ENCODE measurements at places on chromosomes 2 and 18.
A peak's percentile ranks its signal among the peaks of the same experiment; 100 is the strongest.

GRCh38 chr2:212854771-212855170, 296.6 kb downstream of the IKZF2 start:
- DNase-seq, result no peak

GRCh38 chr18:61569176-61569892, 236.1 kb downstream of the CDH20 start:
- no peak for DNase-seq

DNA sequence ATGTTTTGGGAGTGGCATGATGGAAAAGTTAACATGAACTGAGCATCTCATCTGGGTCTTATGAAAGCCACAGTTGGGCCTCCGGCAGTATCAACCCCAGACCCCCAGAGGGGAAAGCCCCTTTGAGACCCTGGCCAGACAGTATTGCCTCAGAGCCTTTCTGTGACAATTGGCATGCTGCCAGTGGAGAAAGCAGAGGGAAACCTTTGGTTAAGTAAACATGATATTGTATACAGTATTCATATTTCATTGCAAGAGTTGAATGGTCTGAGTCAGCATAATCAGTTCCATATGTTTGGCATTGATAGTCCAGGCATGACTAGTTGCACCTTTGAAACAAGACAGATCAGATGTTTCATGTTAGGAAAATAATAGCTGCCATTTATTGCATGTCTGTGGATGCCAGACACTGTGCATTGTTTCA, 20.0 kb downstream of the MERTK start:
- no peak for DNase-seq

DNA sequence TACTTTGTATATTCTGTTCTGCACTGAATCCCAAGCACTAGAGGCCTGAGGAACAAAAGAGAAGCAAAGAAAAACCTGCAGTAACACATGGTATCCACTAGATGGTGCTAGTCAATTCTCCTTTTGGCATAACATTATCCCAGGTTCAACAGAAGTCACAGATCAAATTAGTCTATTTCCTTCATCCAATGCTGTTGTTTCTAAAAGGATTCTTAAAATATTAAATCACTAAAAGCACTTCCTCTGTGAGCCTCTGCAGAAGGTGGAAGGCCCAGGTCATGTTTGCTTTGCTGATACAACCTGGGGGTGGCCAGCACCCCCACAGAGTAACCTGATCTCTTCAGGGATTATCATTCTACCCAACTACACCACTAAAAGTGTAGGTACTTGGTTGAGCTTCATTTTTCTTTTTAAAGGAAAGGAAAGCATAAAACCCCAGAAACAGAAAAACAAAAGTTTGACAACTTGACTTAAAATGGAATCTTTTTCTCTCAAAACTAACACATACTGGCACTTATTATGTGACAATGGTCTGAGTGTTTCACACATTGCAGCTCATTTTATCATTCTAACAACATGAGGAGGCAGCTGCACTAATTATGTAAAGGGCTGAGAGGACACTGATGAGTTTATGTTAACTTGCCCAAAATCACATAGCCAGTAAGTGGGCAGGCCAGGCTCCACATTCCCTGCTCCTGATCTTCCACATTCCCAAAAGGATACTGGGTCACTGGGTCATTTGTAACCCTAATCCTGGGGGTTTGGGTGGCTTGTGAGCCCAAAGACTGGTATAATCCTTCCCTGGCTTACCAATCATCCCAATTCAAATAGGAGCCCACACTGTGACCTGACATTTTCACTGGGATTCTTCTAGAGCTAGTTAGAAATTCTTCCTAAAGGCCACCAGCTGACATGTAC, 66.8 kb upstream of the DNER start:
- DNase-seq, result no peak

GRCh38 chr2:118003396-118003824, 10.5 kb downstream of the CCDC93 start:
- DNase-seq, result peak; percentile 35

GRCh38 chr18:43757273-43757672, 480.0 kb upstream of the SYT4 start:
- no peak for DNase-seq

GRCh38 chr2:56288838-56289580, 105.2 kb downstream of the CCDC85A start:
- DNase-seq, result peak; percentile 34

DNA sequence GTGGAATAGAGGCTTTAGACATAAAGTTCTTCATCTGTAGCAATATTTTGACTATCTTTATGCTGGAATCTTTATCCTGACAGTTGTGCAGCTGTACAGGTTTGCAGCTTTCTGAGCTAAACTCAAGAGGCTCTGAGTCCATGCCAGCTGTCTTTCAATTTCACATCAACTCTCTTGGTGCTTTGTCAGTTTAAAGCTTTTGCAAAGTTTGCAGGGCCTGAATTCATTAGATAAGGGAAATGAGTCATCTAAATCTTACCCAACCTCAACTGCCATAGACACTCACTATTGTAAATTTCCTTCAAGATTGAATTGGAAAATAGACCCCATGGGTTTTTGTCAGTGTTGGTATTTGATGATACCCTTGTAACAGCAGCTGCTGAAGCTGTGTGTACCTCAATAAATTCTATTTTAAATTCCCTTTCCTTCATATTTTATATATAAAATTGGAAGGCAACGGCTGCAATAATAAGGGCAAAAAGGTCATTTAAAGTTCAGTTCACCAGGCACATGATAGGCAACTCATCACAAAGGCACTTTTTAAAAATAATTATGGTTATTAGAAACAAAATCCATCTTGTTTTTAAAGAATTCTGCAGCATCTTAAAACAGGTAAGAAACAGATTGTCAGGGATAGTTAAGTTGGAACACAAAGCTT, 169.9 kb upstream of the SLC39A10 start:
- DNase-seq, result no peak

GRCh38 chr2:199680482-199680881, 170.5 kb downstream of the FTCDNL1 start:
- DNase-seq, result no peak

- DNase-seq, result no peak
Observed at GRCh38 chr2:98948956-98949739, 13.1 kb upstream of the CRACDL start.

DNA sequence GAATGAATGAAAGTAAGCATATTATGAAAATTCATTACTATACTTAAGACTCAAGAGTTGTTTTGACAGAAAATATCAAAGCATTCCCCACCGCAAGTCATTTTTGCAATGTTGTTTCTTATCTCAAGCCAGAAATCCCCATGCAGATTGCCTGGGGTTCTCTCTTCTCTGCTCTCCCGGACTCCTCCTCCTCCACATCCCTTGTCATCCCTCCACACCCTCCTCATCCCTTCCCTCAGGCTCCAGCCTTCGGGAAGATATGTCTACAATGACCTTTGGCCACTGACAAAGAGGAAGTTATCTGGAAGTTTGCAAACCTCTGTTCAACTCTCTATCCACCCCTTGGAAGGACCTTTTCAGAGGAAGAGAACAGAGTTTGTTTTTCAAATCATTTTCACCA, 11.9 kb downstream of the TFCP2L1 start:
- no peak for DNase-seq

GRCh38 chr18:36831139-36831538, 2.2 kb downstream of the KIAA1328 start:
- no peak for DNase-seq

GRCh38 chr18:52750995-52751394, 411.0 kb downstream of the DCC start:
- DNase-seq, result no peak

- no peak for DNase-seq
Observed at GRCh38 chr2:33230842-33231241, 245.6 kb upstream of the RASGRP3 start.

- DNase-seq, result no peak
Observed at GRCh38 chr18:8741117-8741516, 35.8 kb downstream of the MTCL1 start.

DNA sequence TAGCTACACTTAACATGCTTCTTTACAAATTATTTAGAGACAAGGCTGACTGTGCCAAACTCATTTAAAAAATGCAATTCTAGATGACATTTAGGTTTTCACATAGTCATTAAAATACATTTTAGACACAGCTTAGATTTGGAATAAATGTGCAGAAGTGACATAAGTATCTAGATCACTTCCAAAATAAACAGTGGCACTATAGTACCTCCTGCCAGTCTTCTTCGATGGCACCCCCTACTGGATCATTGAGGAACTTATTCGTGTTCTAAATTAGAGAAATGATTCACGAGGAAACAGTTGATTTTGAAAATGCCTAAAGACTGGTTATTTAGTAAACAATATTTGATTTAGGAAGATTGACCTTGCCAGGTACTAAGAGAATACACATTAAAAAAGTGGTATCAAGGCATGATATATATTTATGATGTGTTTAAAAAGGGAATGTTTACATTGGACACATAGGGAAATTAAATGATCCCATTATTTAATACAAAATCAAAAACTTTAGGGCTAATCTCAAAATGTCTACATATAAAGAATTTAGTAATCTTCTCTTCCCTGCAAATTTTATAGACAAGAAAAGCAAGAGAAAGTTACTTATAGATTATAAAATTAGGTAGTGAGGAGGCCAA, 323.9 kb downstream of the XIRP2 start:
- DNase-seq, result no peak

GRCh38 chr2:165112133-165112573, 91.7 kb downstream of the SCN3A start:
- DNase-seq, result no peak

- DNase-seq, result no peak
Observed at GRCh38 chr18:45122506-45122905, 441.8 kb downstream of the SETBP1 start.

DNA sequence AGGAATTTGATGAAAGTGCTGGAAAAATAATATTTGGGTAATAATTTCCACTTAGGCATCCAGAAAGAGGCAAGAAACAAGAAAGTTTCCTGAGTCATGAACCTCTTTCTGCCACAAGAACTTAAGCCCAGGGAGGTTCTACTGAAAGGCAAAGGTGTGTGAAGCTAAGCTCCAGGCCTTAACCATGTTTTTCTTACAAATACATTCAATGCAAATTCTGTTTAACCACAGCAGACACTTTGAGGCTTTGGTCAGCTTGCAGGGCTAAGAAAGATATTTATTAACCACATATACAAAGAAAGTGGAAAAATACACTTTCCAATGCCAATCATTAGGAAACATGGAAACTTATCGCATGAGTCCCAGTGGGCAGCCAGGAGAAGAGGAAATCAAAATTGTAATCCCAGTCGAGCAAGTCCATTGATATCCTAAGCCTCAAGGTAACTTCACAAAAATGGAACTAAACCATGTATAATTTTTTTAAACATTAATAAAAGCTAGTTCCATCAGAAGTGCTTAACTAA, 68.3 kb downstream of the PIEZO2 start:
- no peak for DNase-seq

- DNase-seq, result no peak
Observed at GRCh38 chr2:186717320-186718007, 23.6 kb downstream of the FAM171B start.

- no peak for DNase-seq
Observed at GRCh38 chr2:2758793-2759367, 427.8 kb upstream of the MYT1L start.

- no peak for DNase-seq
Observed at GRCh38 chr2:32951672-32952071, 4.9 kb downstream of the LTBP1 start.

- no peak for DNase-seq
Observed at GRCh38 chr2:113167962-113168340, 5.8 kb upstream of the PSD4 start.

DNA sequence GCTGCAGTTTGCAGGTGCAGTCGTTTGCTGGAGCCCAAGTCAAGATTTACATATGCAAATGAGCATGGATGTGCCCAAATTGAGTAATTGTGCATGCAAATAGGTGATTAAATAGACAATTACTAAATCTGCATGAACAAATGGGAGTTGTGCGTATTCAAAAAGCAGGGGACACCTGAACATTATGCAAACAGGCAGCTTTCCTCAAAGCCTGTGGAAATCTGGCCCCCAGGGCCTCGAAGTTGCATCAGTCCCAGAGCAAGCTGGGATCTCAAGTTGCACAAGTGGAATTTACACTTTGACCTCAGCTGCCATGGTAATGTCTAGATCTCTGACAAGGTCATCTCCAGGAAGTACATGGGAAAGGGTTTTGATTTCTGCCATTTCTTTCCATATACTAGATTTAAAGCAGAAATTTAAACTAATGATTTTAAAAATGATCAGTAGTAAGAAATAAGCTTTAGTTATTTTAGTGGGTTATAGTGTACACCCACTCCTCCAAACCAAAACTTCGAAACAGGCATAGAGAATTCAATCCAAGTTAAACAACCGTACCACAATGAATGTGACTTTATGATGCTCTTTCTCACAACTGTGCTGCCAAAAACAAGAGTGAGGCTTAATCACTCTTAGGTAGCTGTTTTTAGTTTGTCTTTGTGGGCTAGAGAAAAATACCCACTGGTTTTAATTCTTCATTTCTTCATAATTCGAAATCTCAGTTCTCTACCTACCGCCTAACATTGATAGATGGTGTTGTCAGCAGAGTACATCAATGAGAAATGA, 110.7 kb downstream of the RND3 start:
- no peak for DNase-seq

DNA sequence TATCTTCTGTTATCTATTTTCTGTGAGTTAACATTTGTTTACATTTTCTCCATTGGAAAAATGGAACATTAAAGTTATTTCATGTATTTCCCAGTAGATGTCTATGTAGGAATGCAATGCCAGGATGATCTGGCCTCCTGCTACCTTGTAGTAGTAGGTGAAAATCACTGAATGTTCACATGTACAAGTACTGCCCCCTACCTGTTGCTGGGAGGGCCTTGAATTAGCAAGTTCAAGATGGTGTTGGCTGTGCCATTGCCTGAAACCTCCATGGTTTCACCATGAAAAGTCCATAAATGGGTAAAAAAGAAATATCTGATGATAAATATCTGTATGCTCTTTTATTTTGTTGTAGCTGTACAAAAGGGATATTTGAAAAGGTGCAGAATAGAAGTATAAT, 30.7 kb downstream of the XRCC5 start:
- DNase-seq, result no peak

DNA sequence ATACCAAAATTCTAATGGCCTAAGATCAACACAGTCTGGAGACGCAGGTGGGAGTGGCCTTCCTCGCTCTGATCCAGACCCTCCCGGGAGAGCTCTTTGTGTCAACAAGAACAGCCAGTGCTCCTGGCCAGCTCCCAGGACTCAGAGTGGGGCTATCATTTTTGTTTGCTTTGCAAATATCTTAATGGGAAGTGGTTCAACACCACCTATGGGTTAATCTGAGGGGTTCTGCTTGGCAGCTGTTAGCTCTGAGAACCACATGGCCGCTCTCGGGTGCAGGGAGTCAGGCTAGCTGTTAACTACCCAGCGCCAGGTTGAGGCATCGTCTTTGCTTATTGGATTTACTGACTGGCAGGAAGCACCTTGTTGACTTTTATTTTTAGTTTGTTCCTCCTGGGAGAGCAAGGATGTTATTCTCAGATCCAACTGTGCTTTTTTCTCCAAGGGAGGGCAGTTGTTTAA, 184.8 kb upstream of the SP5 start:
- DNase-seq, result peak; percentile 90

All from NCI-H1436 treated with DMSO at 0.1 percent for 48 hours (cell line).